SW 1271 (cell line): ENCODE measurements at places on chromosomes 3 and 15.

GRCh38 chr3:75014008-75014407 lies 399.5 kb upstream of the CNTN3 start:
- no peak for DNase-seq

- DNase-seq = no peak
Measured at GRCh38 chr3:33441225-33441976, 1.2 kb upstream of the UBP1 start.

DNA sequence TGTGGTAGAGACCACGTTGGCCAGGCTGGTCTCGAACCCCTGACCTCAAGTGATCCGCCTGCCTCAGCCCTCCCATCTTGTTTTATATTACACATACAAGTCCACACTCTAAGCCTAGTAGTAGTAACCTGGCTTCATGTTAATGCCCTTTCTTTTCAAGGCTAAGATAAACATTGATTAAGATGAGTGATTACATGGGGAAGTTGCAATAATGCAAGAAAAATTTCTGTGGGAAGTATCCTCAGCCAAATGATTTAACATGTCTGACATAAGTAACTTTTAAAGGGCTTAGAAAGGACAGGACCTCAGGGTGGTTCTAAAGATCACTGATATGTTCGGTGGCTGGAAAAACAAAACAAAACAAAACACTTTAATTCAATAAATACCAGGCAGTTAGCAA lies 72.1 kb downstream of the SFMBT1 start:
- no peak for DNase-seq

GRCh38 chr3:50237133-50237651 lies 1.2 kb downstream of the GNAI2 start:
- DNase-seq = no peak

GRCh38 chr15:81400640-81401236 lies 26.7 kb upstream of the TMC3 start:
- DNase-seq = peak; percentile 52

DNA sequence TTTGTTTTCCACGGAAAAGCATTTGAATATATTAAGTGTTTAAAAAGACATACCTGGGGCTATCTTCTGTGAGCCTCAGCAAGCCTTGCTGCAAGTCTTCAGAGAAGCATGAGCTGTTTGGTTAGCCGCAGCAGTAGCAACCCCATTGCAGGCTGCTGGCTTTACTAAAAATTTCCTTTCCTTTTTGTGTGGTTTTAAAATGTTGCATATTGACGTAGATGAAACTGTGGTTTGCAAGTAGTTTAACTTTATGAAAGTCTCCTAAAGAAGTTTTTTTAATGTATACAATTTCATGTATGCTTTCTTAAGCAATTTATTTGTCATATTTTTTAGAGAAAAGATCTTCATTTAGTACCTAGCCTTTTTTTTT lies at the start of gene GPR171:
Gene GPR171, minus strand, starts transcription at position 166 of the 370 bp plus-strand sequence. CDS start 3,830 bp downstream, outside the sequence.
- DNase-seq = no peak

- no peak for DNase-seq
Measured at GRCh38 chr3:102094506-102094905, 245.2 kb downstream of the NFKBIZ start.

GRCh38 chr3:77648214-77648613 lies 608.3 kb downstream of the ROBO2 start:
- no peak for DNase-seq

GRCh38 chr15:47179988-47180387 lies 537.3 kb upstream of the SEMA6D start:
- DNase-seq = no peak

DNA sequence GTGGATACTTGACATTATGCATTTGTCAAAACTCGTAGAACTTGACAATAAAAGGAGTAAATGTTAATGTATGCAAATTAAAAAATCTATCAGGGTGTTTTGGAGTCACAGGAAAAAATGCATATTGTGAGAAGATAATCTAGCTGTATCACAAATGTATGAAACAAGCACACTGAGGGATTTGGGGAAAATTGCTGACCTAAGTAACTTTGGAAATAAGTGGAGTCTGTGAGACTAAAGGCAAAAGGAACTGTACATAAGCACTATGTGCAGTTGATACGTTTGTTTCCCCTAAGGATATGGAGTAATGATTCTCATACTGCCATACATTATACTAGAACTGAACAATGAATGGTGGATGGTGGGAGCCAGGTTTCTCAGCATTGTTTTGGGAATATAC lies 43.2 kb upstream of the WDR72 start:
- no peak for DNase-seq

GRCh38 chr15:89958107-89958805 lies 42.9 kb upstream of the ZNF710 start:
- no peak for DNase-seq

DNA sequence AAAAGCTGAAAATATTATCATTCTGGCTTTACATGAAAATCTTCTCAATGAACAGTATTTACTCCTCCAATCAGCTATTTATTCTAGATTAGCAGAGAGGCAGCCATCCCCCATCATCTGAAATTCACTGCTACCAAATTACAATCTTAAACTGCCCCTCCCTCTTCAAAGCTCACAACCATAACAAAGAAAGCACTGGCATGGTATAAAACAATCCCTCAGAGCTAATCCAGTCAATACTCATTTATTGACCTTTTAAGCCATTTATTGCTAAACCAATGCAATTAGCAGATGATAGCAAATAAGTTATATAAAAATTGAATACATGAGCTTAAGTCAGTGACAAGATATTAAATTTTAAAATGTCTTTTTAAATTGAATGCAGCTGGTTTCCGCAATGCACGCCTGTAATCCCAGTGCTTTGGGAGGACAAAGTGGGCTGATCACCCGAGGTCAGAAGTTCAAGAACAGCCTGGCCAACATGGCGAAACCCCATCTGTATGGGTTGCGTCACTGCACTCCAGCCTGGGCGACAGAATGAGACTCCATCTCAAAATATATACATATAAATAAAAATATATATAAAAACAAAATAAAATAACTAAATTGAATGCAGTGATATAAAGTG lies 12.1 kb downstream of the SLC4A7 start:
- DNase-seq = no peak

- no peak for DNase-seq
Measured at GRCh38 chr3:126521122-126521891, 2.6 kb upstream of the CHST13 start.

DNA sequence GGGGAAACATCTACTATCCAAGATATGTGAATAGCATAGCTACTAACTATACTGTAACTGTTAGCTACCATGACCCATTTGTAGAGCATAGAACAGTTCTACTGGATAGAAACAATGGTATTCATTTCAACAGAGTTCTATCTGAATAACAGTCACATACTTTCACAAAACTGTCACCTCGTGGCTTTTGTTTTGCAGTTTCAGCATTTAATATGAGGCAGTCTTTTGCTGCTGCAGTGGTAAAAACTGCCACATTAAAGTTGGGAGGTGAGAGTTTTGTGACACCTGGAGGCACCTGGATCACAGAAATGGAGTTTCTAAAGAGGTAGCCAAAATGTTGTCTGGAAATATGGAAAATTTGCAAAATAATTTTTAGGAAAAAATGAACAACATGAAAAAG lies 578.0 kb downstream of the UNC13C start:
- DNase-seq = no peak
